Calu3 (cell line): ENCODE measurements at places on chromosomes 13 and 19. TPM values are rescaled to one million over a fixed set of nuclear protein-coding genes. Genes with fewer than 3 reads are reported as not detected.

DNA sequence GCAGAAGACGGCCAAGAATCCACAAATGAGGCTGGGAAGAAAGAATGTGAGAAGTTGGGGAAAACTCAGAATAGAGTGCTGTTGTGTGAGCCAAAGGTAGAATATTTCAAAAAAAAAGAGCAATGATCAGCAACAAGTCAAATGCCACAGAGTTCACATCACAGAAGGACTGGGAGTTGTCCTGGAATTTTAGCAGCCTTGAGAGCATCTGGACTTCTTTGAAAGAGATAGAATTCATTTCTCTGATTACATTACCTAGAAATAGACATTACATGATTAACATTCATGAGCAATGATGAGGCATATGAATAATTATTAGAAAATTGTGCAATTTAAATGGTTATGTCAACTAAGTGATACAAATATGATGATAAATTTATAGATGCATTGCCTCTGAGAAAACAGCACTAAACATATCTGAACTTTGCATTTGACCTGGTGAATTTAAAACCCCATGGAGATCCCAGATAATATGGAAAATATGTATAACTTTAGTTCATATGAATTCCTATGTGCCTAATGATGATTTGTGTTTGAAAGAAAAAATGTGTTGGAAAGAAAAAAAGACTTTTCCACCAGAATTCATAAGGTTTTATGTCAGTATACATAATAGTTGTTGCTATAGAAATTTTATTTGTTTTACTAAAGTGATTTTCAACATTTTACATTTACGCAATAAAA is 186.2 kb downstream of the POSTN start:
- no peaks in the 10 kb centered on the region for H3K27me3 ChIP-seq
- DNase-seq = no peak
- no peak overlapping the region for H3K27ac ChIP-seq
- no peak overlapping the region for H3K4me3 ChIP-seq
- H3K36me3 ChIP-seq = no peaks in the 10 kb centered on the region

Gene KCNC3
- total RNA-seq = 5.3 and 6.8 TPM in 2 replicates

Gene ABHD17A
- 35.2 and 36.9 TPM in 2 replicates for total RNA-seq

Gene IGLON5
- not detected in 2 replicates for total RNA-seq

Gene TLE2
- 8.5 and 9.3 TPM in 2 replicates for total RNA-seq

GRCh38 chr13:53028637-53029203 is at the start of gene OLFM4:
OLFM4 (plus strand) TSS chr13:53028813; CDS start chr13:53028837, 24 bp downstream.
- no peaks in the 10 kb centered on the region for H3K4me1 ChIP-seq
- no peak within 1 kb of the TSS for H3K4me3 ChIP-seq
- peak; percentile 14 for DNase-seq
- H3K27ac ChIP-seq = no peak within 1 kb of the TSS

DNA sequence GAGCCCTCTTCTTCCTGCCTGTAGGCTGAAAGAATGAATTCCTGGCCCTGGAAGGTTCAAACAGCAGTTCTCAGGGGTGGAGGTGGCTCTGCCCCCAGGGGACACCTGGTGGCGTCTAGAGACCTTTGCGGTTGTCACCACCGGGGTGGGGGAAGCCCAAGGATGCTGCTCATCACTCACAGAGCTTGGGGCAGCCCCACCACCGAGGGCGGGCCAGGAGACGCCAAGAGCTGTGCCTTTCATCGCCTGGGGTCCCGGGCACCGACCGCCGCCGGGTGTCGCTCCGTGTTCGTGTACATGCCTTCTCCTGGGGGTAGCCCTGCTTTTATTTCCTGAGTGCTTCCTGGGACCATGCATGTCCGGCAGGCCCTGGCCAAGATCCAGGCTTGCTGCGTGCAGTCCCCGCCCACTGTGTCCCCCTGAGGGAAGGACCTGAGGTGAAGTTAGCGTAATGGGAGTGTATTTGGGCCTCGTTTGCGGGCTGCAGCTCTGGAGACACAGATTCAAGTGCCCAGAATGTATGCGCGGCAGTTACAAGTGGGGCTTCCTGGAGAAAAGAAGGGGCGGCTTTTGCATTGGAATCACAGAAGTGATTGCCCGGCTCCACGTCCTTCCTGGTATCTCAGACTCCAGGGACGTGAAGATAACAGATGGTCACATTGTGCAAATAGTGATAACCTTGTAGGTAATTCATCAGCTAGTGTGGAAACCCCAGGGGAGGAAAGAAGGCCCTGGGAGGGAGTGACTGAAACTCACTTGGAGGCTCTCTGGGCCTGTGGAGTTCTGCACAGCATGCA is 7.8 kb downstream of the DOT1L start:
- DNase-seq = peak; percentile 43
- no peaks in the 10 kb centered on the region for H3K27me3 ChIP-seq
- H3K4me1 ChIP-seq = peaks cover 8% of the 10 kb centered on the region
- H3K27ac ChIP-seq = no peak overlapping the region
- H3K4me3 ChIP-seq = no peak overlapping the region

GRCh38 chr19:55691561-55692481 is 16.8 kb downstream of the EPN1 start:
- peaks cover 73% of the 10 kb centered on the region for H3K36me3 ChIP-seq
- no peak for DNase-seq
- H3K27me3 ChIP-seq = no peaks in the 10 kb centered on the region
- H3K27ac ChIP-seq = no peak overlapping the region
- no peak overlapping the region for H3K4me3 ChIP-seq

Gene CGB8
- total RNA-seq = 0.54 and 0.56 TPM in 2 replicates

DNA sequence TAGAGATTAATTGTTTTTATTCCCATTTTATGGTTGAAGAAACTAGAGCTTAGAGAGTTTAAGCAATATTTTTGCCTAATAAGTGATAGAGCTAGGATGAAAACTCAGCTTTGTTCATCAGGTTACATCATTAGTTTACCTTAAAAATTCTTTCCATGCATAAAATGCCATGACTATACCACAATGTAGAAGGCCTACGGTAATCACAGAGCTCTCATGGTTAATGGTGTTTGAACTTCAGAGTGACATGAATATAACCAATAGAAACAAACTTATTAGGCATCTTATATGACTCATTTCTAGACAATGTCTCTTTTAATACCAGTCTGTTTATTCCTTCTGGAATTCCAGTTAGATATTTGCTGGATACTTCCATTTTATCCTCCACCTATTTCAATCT is 78.5 kb downstream of the FGF9 start:
- H3K4me1 ChIP-seq = no peaks in the 10 kb centered on the region
- no peak overlapping the region for H3K4me3 ChIP-seq
- no peak for DNase-seq
- H3K36me3 ChIP-seq = no peaks in the 10 kb centered on the region

DNA sequence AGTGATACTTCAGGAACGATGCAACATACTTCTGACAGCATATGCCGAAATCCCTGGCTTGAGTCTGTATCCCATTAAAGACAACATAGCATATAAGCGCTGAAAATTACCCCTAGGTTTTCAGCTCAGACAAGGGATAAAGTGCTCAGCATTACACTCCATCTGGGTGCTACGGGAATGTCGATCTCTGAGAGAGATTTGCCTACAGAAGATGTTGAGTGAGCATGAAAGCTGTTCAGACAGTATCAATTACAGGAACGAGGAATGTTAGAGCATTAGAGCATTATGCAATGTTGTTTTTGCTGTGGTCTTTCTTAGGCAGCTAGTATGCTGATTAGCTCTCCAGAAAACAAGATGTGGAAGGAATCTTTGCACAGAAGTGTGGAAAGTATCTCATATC is 484.5 kb downstream of the LIG4 start:
- no peak for DNase-seq
- H3K4me1 ChIP-seq = no peaks in the 10 kb centered on the region

- no peaks in the 10 kb centered on the region for H3K4me1 ChIP-seq
- H3K36me3 ChIP-seq = no peaks in the 10 kb centered on the region
- no peak overlapping the region for H3K27ac ChIP-seq
These were observed 34.4 kb downstream of the GSX1 start for GRCh38 chr13:27826379-27827353.

DNA sequence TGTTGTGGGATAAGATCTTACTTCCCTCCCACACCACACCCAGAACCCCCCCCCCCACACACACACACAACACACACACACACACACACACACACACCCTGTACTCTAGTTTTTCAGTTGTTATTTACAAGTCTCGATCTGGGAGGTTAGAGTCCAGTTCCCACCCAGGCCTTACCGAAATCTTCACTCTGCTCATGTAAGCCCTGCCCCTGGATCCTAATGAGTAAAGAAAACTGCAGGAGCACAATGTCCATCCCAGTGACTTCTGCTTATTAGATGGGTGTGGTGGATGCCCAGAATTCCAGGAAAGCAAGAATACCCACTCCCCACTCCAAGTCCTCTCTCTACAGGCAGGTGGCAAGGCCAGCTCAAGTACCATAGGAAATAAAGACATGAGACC is 23.0 kb downstream of the STARD13 start:
- DNase-seq = no peak
- no peak overlapping the region for H3K27ac ChIP-seq
- no peaks in the 10 kb centered on the region for H3K4me1 ChIP-seq
- H3K36me3 ChIP-seq = no peaks in the 10 kb centered on the region

DNA sequence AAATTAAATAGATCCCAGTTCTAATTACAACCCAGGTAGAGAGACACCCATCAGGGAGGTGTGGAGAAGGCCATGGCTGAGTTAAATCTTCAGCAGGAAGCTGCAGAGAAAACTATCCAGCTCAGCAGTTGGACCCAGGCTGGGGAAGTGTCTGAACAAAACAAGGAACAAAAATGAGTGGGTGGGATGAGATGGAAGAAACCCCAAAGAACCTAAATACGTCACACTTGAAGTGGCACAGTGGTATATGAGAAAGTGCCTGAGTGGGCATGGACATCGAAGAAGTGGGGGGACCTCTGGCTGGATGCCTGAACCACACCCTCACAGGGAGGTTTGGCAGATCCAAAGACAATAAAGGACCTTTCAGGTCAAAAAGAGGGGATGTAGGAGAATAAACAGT is 3.5 kb upstream of the EPHX3 start:
- H3K27ac ChIP-seq = no peak overlapping the region
- DNase-seq = no peak
- H3K4me1 ChIP-seq = no peaks in the 10 kb centered on the region
- no peaks in the 10 kb centered on the region for H3K27me3 ChIP-seq

Gene ZNF708
- total RNA-seq = 4.9 and 6.0 TPM in 2 replicates

Gene CGB1
- total RNA-seq = not detected in 2 replicates

Gene TSSK6
- 2.8 and 3.1 TPM in 2 replicates for total RNA-seq

Gene NLRP4
- not detected in 2 replicates for total RNA-seq

GRCh38 chr13:113929628-113930615 is 44.0 kb downstream of the C13orf46 start:
- H3K4me3 ChIP-seq = no peak overlapping the region
- no peaks in the 10 kb centered on the region for H3K36me3 ChIP-seq
- no peak overlapping the region for H3K27ac ChIP-seq
- DNase-seq = no peak
- H3K4me1 ChIP-seq = no peaks in the 10 kb centered on the region
- H3K27me3 ChIP-seq = peaks cover 9% of the 10 kb centered on the region

GRCh38 chr13:50085063-50085462 is 69.8 kb downstream of the KCNRG start:
- H3K27me3 ChIP-seq = no peaks in the 10 kb centered on the region
- H3K36me3 ChIP-seq = peaks cover 41% of the 10 kb centered on the region
- no peak for DNase-seq
- H3K4me3 ChIP-seq = no peak overlapping the region

DNA sequence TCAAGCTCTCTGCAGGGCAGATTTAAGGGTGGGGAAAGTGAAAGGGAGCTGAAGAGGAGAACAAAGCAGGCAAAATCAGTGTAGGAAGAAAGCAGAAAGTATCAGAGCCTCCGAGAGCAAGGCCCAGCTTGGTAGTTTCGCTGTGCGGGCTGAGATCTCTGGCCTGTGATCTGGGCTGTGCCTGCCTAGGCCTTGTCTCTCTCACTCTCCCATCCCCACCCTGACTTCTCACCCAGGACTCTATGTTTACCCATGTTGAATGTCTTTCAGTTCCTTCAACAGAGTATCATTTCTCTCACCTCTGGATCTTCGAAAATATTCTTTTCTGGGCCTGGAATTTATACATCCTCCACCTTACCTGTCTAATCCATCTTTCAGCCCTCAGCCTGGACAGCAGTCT is 391.3 kb downstream of the FOXO1 start:
- no peak for DNase-seq
- peak overlapping the region; percentile 24 for H3K27ac ChIP-seq
- H3K4me1 ChIP-seq = peaks cover 28% of the 10 kb centered on the region
- no peaks in the 10 kb centered on the region for H3K27me3 ChIP-seq

DNA sequence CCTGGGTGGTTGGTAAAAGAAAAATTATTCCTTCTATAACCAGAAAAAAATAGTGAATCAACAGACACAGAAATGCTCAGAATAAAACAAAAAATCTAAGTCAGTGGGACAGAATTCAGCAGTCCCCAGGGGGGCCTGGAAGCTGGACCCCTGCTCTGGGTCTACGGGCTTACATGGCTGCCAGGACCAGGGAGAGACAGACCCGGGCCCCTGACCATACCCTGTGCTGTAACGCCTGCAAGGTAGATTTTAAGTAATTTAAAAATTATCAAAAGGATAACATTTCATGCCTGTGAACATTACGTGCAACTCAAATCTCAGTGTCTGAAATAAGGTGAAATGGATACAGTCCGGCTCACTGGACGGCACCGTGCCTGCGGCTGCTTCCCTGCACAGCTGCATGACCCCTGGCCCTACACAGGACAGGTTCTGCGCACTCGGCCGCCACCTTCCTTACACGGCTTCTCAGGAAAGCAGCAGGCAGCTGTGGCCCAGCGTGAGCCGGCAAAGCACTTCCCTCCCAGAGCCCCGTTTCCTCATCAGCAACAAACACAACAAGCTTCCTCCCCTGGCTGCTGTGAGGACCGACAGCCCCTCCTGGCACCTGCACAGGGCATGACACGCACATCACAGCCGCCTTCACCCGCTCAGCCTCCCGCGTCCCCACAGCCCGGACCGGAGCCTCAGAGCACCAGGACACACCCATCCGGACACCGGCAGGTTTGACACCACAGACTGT is 22.2 kb downstream of the RASA3 start:
- no peaks in the 10 kb centered on the region for H3K4me1 ChIP-seq
- H3K4me3 ChIP-seq = no peak overlapping the region
- H3K27me3 ChIP-seq = no peaks in the 10 kb centered on the region

- no peaks in the 10 kb centered on the region for H3K36me3 ChIP-seq
- H3K27me3 ChIP-seq = peaks cover 13% of the 10 kb centered on the region
- H3K4me1 ChIP-seq = no peaks in the 10 kb centered on the region
- DNase-seq = no peak
- H3K4me3 ChIP-seq = no peak overlapping the region
These were observed 71.6 kb downstream of the KL start for GRCh38 chr13:33087790-33088189.

- no peaks in the 10 kb centered on the region for H3K4me1 ChIP-seq
- DNase-seq = no peak
- no peaks in the 10 kb centered on the region for H3K27me3 ChIP-seq
- H3K4me3 ChIP-seq = no peak overlapping the region
- no peak overlapping the region for H3K27ac ChIP-seq
These were observed 746.4 kb downstream of the PCDH9 start for GRCh38 chr13:66483712-66484111.

GRCh38 chr19:40598121-40598917 is 2.9 kb upstream of the LTBP4 start:
- peaks cover 38% of the 10 kb centered on the region for H3K36me3 ChIP-seq
- H3K27ac ChIP-seq = no peak overlapping the region
- H3K4me3 ChIP-seq = no peak overlapping the region
- peaks cover 60% of the 10 kb centered on the region for H3K4me1 ChIP-seq
- peak; percentile 95 for DNase-seq

GRCh38 chr13:96793404-96793755 is 200.9 kb downstream of the OXGR1 start:
- no peak overlapping the region for H3K4me3 ChIP-seq
- H3K27me3 ChIP-seq = no peaks in the 10 kb centered on the region
- no peak for DNase-seq

- no peak overlapping the region for H3K4me3 ChIP-seq
- DNase-seq = no peak
- H3K27ac ChIP-seq = no peak overlapping the region
- H3K27me3 ChIP-seq = no peaks in the 10 kb centered on the region
- H3K36me3 ChIP-seq = no peaks in the 10 kb centered on the region
These were observed 825.6 kb downstream of the SLITRK6 start for GRCh38 chr13:84973661-84974060.
